H1 (cell line): ENCODE measurements at places on chromosomes 12 and 14.

DNA sequence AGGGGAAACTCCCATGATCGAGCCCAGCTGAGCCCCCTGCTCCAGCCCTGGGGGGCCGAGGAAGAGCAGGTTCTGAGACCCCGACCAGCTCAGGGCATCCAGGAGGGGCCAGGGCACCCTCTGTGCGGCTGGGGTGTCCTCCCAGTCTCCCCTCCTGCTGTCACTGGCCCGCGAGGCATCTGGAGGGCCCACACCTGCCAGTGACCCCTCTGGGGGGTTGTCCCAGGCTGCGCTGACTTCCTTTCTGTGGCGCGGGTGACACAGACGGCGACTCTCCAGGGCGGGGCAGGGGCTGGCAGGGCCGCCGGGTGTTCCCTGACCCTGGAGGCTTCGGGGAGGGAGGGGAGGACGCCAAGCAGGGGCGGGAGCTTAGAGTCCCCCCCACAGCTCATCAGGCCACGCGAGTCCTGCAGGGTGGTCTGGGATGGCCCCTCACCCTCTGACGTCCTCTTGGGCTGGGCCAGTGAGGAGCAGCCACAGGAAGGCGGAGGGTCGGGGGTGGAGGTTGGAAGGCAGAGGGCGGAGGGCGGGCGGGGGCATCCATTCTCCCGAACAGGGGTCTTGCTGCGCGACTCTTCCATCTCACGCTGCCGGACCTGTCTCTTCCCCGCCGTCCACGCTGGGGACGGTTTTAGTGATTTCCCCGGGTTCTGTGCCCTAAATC, 38.6 kb upstream of the FBRSL1 start:
- H3K27ac ChIP-seq = no peak overlapping the region
- no peak overlapping the region for H3K4me3 ChIP-seq
- no peaks in the 10 kb centered on the region for H3K36me3 ChIP-seq

GRCh38 chr14:99757331-99758070, 35.7 kb upstream of the EML1 start:
- H3K27me3 ChIP-seq = no peaks in the 10 kb centered on the region
- peaks cover 16% of the 10 kb centered on the region for H3K4me1 ChIP-seq
- H3K4me3 ChIP-seq = no peak overlapping the region
- DNase-seq = no peak
- no peaks in the 10 kb centered on the region for H3K36me3 ChIP-seq

GRCh38 chr12:113221997-113222729, 899 bp downstream of the TPCN1 start:
- peak overlapping the region; percentile 69 for H3K4me3 ChIP-seq
- H3K27me3 ChIP-seq = no peaks in the 10 kb centered on the region
- DNase-seq = no peak
- peaks cover 10% of the 10 kb centered on the region; the same call in 1 of the 2 replicates for H3K4me1 ChIP-seq
- H3K27ac ChIP-seq = no peak overlapping the region

- no peaks in the 10 kb centered on the region for H3K36me3 ChIP-seq
- H3K27ac ChIP-seq = 0 out of 2 replicates have a peak overlapping the region, but pooled peaks have one; percentile 41
- peaks cover 10% of the 10 kb centered on the region; the same call in 1 of the 2 replicates for H3K4me1 ChIP-seq
- no peak overlapping the region for H3K4me3 ChIP-seq
- no peaks in the 10 kb centered on the region for H3K27me3 ChIP-seq
These were observed 12.5 kb upstream of the FOXN3 start for GRCh38 chr14:89429199-89430181.

GRCh38 chr12:1929985-1930802, 11.7 kb upstream of the CACNA2D4 start:
- no peaks in the 10 kb centered on the region for H3K4me1 ChIP-seq
- no peaks in the 10 kb centered on the region; the same call in 1 of the 2 replicates for H3K27me3 ChIP-seq
- no peak overlapping the region for H3K4me3 ChIP-seq
- DNase-seq = peak; percentile 23

DNA sequence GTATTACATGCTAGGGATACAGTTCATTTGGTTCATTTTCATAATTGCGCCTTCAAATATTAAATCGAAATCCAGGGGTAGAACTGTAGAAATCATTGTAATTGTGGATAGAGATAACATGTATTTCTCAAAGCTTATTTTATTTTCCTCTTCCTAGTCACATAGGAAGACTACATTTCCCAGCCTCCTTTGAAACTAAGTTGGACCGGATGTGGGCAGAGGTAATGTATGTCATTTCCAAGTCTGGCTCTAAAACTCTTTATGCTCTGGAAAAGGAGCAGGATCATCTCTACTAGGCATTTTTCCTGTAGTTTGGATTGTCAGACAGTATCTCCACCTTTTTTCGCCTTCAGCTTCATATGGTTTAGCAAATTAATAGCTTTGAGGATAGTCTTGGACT, 70.1 kb upstream of the CRY1 start:
- H3K27ac ChIP-seq = no peak overlapping the region
- H3K36me3 ChIP-seq = no peaks in the 10 kb centered on the region
- H3K27me3 ChIP-seq = no peaks in the 10 kb centered on the region
- no peaks in the 10 kb centered on the region for H3K4me1 ChIP-seq
- H3K4me3 ChIP-seq = no peak overlapping the region

DNA sequence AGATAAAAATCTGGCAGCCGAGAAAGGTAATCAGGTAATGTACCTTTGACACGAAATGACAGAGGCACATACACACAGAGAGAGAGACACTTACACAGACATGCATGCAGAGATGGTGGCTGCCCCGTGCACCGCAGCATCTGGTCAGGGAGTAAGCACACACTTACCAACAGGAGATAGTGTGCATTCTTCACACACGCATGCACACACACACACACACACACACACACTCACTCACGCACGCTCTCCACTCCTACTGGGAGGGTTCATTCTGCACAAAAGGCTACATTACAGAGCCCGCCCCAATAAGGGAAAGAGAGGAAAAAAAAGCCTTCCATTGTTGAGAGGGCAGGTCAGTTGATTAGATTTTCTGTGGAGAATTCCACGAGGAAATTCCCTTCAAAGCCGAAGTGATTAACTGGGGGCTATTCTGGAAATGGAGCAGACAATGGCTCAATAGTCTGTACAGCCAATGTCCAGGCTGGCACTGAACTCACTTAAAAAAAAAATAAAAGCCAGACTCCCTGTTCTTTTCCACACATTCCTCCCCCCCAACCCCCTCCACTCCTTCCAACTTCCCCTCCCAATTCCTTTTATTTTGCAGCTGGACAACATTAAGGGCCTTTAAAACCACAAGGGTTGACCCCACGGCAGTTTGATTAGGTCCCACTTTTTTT, 1.4 kb upstream of the SOX5 start:
- no peak for DNase-seq
- H3K4me1 ChIP-seq = peaks cover 3% of the 10 kb centered on the region; the same call in 1 of the 2 replicates
- H3K4me3 ChIP-seq = peak overlapping the region; percentile 58; the same call in 1 of the 2 replicates
- no peak overlapping the region for H3K27ac ChIP-seq
- H3K36me3 ChIP-seq = no peaks in the 10 kb centered on the region

DNA sequence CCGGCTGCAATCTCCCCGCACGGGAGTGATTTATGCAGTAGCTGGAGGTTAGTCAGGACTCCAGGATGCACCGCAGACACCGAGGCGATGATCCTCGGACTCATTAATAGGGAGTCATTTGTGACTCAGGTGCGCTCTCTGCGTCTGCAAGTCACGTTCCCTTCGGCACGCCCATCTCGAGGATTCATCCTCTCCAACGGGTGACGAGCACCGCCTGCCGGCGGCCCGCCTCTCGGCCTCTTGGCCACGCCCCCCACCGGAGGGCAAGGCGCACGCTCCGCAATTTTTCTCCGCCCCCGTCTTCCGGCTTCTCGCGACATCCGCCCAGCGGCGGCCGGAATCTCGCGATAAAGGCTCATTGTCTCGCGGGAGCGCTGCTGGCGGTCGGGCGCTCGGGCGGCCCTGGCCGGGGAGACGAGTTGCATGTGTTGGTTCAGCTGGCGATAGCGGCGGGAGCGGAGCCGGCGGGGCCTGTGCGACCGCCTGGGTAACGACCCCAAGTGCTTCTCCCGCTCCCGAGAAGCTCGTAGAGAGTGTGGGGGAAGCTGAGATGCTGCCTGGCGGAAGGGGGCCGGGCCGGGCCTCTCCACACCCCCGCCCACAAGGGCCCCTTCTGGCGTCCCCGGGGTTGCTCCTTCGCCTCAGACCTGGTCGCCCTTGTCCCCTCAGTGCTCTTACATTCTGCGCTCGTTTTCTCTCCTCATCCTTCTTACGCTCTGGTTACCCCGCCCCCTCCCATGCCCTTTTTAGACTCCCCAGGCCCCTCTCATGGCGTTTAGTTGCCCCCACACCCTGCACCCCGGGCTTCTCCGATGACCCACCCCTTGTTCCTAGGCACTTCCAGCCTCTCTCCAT, at the start of gene DENR:
Gene DENR, plus strand, starts transcription at position 361 of the 855 bp plus-strand sequence. CDS start 878 bp downstream, outside the sequence.
- peak within 1 kb of the TSS; percentile 91 for H3K4me3 ChIP-seq
- peak; percentile 100 for DNase-seq
- peaks cover 28% of the 10 kb centered on the region for H3K36me3 ChIP-seq
- H3K27ac ChIP-seq = peak within 1 kb of the TSS; percentile 83
- no peaks in the 10 kb centered on the region for H3K27me3 ChIP-seq

DNA sequence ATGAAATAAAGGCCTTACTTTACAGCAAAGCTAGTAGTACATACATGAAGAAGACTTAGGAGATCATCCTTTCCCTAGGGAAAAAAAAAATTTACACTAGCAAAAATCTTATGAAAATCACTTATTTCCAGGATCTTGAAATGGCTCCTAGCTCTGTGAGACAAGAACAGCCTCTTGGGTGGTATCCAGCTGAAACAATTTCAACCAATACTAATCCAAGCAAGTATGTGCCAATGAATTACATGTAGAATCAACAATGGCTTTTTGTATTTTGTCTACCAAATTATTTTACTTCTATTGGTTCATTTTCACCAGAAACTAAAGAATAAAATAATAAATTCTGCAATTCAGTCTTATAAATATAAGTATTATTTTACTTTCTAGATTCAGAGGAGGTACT, 2.7 kb upstream of the SLCO1A2 start:
- no peak for DNase-seq
- H3K4me1 ChIP-seq = 0 out of 2 replicates have a peak, but pooled peaks cover 2% of the 10 kb centered on the region
- H3K27me3 ChIP-seq = no peaks in the 10 kb centered on the region
- H3K36me3 ChIP-seq = peaks cover 3% of the 10 kb centered on the region; the same call in 1 of the 2 replicates

DNA sequence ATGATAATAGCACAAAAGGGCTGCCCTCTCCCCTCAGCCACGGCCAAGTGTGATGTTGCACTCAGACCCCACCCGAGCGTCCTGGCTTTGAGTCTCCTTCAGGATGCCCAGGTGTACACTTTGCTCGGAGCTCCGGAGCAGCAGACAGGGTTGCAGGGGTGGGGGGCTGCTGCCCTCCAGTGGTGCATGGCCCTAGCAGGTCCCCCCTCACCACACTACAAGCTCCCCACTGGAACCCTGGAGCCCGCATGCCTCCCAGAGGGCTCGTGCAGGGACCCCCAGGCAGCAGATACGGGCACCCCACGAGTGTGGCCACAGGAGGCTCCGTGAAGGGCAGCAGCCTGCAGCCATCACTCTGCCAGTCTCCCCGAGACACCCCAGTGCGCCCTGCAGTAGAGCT, 69.9 kb upstream of the C14orf180 start:
- no peaks in the 10 kb centered on the region for H3K27me3 ChIP-seq
- H3K4me1 ChIP-seq = no peaks in the 10 kb centered on the region; the same call in 1 of the 2 replicates
- no peaks in the 10 kb centered on the region for H3K36me3 ChIP-seq

GRCh38 chr12:98385641-98386040, 129.7 kb upstream of the TMPO start:
- no peaks in the 10 kb centered on the region for H3K36me3 ChIP-seq
- no peak overlapping the region for H3K27ac ChIP-seq
- DNase-seq = no peak
- H3K27me3 ChIP-seq = no peaks in the 10 kb centered on the region
- no peak overlapping the region for H3K4me3 ChIP-seq
- H3K4me1 ChIP-seq = no peaks in the 10 kb centered on the region

DNA sequence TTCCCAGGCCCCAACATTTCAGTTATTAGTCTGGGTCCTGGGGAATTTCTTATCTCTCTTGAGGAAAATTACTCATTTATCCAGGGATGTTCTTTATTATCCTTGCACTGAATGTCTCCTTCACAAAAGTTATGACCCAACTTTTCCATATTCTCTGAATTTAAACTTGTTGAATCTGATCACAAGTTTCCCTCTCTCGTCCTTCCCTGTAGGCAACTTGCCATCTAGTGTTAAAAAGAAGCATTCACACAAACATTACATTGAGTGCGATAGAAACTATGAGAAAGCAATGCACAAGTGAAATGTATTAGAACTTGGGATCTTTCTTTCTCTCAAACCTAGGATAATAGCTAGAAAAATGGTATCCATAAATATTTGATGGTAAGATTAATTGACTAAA, 608.4 kb downstream of the FSCB start:
- H3K27me3 ChIP-seq = no peaks in the 10 kb centered on the region
- no peak for DNase-seq
- H3K27ac ChIP-seq = no peak overlapping the region
- peaks cover 2% of the 10 kb centered on the region; the same call in 1 of the 2 replicates for H3K4me1 ChIP-seq
- H3K4me3 ChIP-seq = no peak overlapping the region
- no peaks in the 10 kb centered on the region for H3K36me3 ChIP-seq

DNA sequence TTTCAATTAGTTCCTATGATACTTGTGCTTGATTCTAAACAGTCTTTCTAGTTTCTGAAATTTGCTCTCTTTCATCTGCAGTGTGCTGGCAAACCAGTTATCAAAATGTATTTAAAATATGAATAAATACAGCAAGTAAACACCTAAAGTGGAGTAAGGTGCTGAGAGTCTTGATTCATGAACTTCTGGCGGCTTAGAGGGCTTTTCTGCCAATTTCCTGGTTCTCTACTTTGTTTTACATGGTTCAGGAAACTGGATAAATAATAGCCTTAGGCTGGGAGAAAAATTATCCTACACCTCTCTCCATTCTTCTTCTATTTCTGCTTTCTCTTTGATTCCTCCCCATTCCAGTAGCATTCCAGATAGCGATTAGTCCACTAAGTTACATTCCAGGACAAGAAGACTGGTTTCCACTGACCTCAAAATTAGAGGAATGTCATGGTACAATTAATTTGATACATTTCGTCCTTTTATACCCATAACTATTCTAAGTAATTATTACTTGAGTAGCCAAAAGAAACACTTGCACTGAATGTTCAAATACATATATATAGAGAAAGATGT, 14.9 kb downstream of the ATP2B1 start:
- no peaks in the 10 kb centered on the region for H3K36me3 ChIP-seq
- H3K4me1 ChIP-seq = no peaks in the 10 kb centered on the region
- H3K4me3 ChIP-seq = no peak overlapping the region

- no peaks in the 10 kb centered on the region for H3K27me3 ChIP-seq
- no peaks in the 10 kb centered on the region for H3K4me1 ChIP-seq
- DNase-seq = no peak
- H3K36me3 ChIP-seq = peaks cover 62% of the 10 kb centered on the region
- H3K4me3 ChIP-seq = no peak overlapping the region
These were observed 11.5 kb downstream of the SLC38A2 start for GRCh38 chr12:46360908-46361666.

GRCh38 chr12:81472934-81473333, 286.2 kb downstream of the PPFIA2 start:
- no peak overlapping the region for H3K27ac ChIP-seq
- H3K27me3 ChIP-seq = no peaks in the 10 kb centered on the region
- DNase-seq = no peak
- H3K4me3 ChIP-seq = no peak overlapping the region
- no peaks in the 10 kb centered on the region for H3K36me3 ChIP-seq
- H3K4me1 ChIP-seq = no peaks in the 10 kb centered on the region

- DNase-seq = no peak
- H3K4me1 ChIP-seq = no peaks in the 10 kb centered on the region
- H3K27me3 ChIP-seq = no peaks in the 10 kb centered on the region
- H3K27ac ChIP-seq = no peak overlapping the region
- H3K36me3 ChIP-seq = no peaks in the 10 kb centered on the region
- H3K4me3 ChIP-seq = no peak overlapping the region
These were observed 45.8 kb upstream of the FGD4 start for GRCh38 chr12:32353540-32353939.
